ENCODE measurements at places on chromosomes 5 and 9.

DNA sequence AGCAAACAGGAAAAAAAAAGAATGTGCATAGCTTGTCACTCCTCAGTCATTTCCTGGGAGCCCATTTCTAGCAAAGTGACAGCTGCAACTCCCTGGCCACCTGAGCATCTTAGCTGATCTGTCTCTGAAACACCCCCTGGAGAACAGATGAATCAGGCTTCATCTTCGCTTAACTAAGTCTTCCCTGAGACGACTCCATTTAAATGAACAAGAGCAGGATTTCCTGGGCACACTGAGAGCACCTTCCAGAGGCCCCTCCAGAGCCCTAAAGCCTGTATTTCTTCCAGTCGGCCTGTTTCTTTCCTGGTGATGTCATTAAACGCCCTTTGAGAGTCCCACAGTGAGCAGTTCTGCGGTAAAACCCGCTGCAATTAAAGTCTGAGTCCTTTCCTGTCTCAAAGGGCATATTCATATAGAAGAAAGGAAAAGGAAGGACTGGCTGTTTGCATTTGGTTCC is 13.9 kb downstream of the TGFBI start:
- no peak for DNase-seq

GRCh38 chr5:78591138-78591612 is 57.4 kb downstream of the LHFPL2 start:
- DNase-seq, result no peak

- no peak for DNase-seq
Observed at GRCh38 chr9:110980261-110980660, 58.0 kb downstream of the LPAR1 start.

- no peak for DNase-seq
Observed at GRCh38 chr5:24188216-24188925, 456.4 kb downstream of the CDH10 start.

DNA sequence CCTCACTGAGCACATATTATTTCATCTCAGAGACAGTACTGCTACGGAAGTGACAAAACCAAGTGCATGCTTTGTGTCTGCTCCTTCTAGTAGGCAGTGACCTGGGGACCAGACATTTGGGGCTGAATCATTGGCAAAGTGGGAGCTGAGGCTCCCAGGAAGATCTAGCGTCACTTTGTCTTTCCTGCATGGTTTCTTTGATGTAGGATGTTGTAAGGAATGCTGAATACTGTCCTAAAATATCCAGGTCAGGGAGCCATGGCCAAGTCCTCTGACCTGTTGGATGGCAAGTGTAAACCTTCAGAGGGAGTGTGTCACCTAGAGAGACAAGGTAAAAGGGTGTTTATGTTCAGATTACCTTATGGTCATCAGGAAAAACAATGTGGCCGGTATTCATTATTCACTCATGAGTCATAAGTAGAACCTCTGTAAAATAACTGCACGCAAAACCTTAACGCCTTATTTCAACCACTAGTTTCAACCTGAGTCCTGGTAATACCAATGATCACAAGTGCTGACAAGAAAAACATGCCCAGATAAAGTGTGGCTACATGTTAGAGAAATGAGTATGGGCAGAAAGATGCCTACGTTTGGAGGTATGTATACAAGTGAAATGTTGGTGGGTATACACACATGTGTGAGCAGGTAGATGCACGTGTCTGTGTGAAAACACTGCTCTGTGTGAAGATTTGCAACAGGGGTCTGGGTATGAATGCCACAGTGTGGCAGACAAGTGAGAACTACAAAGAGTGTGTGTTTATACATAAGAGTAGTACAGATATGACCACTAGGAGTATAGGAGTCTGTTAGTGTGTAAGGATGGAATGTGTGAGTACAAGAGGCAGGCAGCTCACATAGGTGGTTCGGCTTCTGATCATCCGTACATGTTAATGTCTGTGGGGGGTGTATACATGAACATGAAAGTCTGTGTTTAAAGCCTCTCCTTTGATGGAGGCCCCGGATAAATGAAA is 263.9 kb downstream of the SPOCK1 start:
- no peak for DNase-seq

GRCh38 chr5:112004867-112005622 is 248.1 kb upstream of the NREP start:
- no peak for DNase-seq

GRCh38 chr9:71582347-71582746 is 186.0 kb downstream of the CEMIP2 start:
- no peak for DNase-seq

GRCh38 chr5:158233735-158234322 is 374.9 kb upstream of the CLINT1 start:
- DNase-seq, result no peak

DNA sequence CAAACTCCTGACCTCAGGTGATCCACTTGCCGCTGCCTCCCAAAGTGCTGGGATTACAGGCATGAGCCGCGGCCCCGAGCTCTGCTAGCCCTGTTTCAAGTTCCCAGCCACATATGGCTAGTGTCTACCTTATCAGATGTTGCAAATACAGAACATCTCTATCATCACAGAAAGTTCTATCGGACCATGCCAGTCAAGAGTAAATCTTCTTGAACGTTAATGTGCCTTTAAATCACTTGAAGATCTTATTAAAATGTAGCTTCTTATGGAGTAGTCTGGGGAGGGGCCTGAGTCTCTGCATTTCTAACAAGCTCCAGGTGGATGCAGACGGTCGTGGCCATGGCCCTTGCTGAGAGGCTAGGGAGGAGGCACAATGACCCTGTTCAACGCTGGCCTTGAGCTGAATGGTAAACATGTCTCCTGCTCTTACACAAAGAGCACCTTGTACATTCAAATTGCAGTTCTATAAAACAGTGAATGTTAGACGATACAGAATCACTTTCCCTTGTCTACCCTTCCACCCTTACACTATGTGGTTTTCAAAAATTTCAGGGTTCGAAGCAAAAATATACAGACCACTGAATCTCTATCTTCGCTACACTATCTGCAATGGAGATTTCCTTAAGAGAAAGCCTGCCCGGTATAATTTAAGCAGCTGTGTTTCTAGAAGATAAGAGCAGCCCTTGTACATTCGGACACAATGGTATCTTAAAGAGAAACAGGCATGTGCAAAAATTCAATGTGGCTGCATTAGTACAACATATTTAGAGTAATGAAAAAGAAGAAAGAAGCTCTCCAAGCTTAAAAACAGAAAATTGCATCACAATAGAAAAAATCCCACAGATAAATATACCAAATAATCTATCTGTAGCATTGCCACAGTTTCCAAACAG is 114.1 kb downstream of the FRMD3 start:
- no peak for DNase-seq

DNA sequence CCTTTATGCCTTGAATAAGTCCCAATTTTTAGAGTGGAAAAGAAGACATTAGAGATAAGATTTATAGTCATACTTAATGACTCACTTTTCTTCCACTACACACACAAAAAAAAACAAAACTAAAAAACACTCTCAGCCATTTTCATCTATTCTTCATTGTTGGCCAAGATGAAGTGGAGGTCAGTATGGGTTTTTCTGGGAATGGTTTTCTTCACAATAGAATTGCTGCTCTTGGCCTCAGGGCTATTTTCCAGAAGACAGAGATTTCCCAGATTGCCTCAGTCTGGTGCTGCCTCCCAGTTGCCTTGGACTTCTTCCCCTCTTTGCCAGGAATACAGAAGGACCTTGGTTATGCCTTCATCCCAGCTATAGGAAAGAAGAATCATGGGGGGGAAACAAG is 463.7 kb downstream of the TMEM232 start:
- no peak for DNase-seq

DNA sequence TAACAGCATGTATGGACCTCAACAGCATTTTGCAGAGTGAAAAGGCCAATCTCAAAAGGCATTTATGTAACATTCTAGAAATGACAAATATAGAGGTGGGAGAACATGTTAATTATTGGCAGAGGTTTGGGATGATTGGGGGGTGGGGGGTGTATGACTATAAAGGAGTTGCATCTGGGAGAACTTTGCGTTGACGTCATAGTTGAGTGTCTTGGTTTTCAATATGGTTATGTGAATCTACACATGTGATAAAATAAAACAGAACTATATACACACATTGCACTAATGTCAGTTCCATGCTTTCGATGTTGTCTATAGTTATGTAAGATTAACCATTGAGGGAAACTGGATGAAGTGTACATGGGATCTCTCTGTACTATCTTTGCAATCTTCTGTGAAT is 139.1 kb downstream of the SV2C start:
- no peak for DNase-seq

GRCh38 chr5:68446487-68446894 is 230.9 kb downstream of the PIK3R1 start:
- no peak for DNase-seq

DNA sequence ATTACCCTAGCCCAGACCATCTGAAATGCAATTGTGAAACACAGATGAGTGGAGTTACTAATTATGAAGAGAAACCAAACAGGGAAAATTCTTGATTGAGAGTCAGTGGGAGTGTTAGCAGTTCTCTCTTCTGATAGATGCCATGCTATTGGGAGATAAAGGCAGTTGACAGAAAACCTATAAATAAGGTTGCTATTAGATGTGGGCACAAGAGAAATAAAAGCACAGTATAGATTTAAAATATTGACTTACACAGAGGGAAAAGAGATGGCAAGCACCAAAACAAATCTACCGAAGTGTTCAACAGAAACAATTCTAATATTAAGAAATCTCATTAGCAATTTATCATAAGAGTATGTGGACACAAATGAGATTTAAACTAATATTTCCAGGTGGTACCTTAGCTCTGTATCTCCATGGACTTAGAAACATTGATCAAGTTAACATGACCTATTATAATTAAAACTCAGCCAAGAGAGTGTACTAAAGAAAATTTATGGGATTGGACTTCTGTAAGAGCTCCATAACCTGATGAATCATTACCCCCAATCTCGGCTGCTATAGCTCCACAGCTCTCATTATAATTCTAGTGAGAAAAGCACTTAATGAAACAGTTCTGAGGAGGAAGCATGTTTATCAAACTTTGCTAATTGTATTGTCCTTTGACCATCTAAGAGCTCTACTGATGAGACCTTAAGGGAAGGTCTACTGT is 665.0 kb upstream of the RIOK2 start:
- DNase-seq, result no peak

DNA sequence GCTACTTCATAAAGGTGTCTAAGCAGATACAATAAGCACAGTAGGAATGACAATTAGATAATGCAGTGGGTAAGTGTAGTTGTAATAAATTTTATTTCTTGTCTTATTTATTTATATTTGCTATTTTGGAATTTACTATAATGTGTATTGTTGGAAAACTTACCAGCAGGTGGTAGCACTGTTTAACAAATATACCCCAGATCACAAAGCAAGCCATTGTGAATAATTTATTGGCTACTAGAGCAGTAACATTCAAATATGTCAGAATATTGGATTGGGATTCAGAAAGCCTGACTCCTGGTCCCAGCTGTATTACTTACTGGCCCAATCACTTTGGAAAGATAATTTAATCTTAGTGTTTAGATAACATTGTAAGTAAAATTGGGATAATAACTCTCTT is 78.0 kb downstream of the ISOC1 start:
- DNase-seq, result no peak

GRCh38 chr5:171999877-172000276 is 6.6 kb downstream of the FBXW11 start:
- DNase-seq, result no peak

DNA sequence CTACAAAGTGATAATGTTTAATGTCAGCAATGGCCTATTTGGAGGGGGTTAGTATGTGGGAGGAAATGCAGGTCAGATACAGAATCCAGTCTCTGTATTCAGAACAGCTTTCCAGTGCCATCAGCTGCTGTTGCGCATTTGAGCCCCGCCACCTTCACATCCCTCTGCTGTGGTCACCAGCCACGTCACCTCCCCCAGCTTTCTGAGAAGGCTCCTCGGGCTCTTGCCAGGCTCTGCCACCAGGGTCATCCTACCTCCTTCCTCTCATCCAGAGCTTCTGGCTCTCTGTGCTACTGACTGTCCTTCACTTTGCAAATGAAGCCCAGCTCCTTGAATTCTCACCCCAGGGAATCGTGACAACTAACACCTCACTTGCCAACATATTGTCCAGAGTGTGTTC is 138.8 kb downstream of the PIK3R1 start:
- DNase-seq, result no peak

Measured in G401 (cell line).